ENCODE measurements at places on chromosomes 11 and 22.

DNA sequence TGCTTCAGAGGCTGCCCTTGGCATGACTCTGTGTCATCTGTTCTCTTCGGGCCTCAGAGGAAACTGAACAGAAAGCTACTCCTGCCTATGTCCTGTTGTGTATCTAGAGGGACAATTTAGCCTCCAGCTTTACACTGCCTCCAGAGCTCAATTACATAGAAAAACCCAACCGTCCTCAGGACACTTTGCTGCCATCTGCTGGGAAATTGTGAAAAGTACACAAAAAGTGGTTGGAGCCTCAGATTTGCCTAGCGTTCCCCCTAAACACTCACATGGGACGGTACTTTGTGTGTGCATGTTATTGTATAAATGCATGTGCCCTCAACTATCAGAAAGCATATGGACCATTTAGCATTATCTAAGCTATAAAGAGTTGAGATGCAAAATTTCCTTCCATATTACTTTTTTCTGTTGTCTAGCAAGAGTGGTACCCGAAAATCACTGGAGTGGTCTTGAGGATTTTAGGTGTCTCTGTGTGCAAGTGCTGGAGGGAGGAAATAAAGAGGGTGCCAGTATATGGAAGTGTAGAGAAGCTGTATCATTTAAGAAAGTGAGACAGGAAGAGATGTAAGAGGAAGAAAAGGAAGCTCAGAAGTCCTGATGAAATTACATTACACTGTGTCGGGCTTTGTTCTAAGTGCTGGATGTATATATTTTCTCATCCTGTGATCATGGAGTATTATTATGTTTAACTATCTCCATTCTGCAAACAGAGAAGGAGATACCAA, 8.7 kb upstream of the MS4A4E start:
- no peak for DNase-seq

DNA sequence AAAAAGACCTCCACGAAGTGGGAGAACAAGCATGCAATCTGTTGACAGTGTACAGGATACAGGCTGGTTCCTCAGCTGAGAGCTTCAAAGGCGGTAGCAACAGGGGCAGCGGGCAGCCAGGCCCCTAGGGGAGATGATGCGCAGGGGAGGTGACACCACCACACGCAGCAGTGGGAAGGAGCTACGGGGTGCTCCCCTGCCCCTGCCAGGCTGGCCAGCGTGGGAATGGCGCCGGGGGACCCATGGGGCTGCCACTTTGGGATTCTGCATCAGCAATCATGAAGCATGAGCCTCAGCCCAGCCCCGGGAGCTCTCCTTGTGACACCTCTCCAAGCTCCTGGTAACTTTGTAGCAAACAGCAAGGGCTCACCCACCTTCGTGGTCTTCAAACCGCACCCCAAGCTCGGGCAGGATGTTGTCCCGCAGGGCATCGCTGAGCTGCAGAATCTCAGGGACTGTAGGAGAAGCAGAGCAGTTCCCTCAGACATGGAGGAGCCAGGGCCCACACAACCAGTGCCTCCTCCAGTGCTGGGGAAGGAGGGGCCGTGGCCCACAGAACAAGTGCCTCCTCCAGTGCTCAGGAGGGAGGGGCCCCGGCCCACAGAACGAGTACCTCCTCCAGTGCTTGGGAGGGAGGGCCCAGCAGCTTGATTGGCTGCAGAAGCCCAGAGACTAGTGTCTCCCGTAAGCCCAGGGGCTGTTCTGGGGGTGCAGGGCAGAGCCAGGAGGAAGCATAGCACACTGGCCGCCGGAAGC, 14.6 kb upstream of the NAP1L4 start:
- no peak for DNase-seq

- no peak for DNase-seq
Measured at GRCh38 chr11:72624496-72625201, 49.6 kb downstream of the PDE2A start.

GRCh38 chr11:111986589-111986988, 38.6 kb upstream of the DLAT start:
- DNase-seq = no peak

- DNase-seq = no peak
Measured at GRCh38 chr11:119362741-119363080, 16.2 kb upstream of the MFRP start.

GRCh38 chr22:22787786-22788459, 99.7 kb upstream of the IGLL5 start:
- DNase-seq = no peak

DNA sequence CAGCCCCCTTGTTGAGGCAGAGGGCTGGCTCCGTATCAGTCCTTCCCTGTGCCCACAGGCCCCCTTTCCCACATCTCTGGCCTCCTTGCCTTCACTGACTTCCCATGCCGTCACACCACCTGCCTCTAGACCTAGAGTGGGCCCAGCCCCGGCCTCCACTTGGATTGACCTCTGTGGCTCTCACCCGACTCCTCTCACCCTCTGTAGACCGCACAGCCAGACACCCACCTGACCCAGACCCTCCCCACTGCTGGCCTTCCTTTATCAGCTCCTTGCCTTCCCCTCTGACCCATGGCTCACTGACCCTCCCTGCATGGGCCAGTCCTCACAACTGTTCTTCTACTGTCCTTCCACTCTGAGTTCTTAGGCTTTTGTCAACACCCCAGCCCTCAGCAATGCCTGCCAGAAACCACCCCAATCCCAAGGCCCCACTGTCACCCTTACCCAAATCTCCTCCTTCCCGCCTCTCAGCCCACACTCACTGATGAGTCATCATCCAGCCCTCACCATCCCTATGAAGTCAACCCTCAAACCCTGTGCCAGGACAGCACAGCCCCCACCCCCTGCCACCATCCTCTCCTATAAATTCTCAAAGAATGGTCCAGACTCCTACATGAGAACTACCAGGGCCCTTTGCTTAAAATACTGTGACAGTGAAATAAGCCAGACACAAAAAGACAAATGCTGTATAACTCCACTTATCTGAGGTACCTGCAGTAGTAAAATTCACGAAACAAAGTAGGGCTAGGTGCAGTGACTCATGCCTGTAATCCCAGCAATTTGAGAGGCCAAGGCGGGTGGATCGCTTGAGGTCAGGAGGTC, 53.4 kb downstream of the SCGB1A1 start:
- no peak for DNase-seq

DNA sequence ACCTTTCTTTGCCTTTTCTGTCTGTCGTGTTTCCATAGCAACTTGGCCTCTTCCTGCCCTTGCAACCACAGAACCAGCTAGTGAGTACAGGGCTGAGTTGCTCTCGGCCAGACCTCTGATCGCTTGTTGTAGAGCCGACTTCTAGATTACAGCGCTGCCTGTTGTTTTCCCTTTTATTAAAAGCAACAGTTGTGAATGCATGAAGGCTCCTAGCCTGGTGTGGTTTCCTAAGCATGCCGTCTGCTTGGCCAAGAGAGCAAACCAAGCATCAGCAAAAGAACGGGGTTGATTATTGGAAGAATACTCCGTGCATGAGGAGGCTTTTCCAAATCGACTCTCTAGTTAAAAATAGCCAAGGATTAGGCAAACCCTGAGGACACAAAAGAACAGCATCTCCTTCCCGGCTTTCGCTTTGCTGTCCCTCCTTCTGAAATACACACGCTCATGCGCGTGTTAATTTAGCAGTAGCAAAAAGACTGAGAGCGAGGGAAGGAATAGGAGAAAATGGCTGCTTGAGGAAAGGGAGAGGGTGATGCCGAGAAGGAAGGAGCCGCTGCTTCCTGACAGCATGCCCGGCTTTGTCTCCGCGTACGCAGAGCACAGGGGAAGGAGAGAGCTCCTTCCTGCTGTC, 71.5 kb upstream of the TTC12 start:
- DNase-seq = no peak

All from esophagus squamous epithelium (tissue), 5 donors.